ENCODE measurements at places on chromosomes 11 and 22. TPM values are rescaled to one million over a fixed set of nuclear protein-coding genes. Genes with fewer than 3 reads are reported as not detected.

The GSTT2B gene
- 8.4 TPM for polyA plus RNA-seq

The FOLR3 gene
- polyA plus RNA-seq, result not detected

The RFPL1 gene
- 6.3 TPM for polyA plus RNA-seq

The PHOX2A gene
- 1.7 TPM for polyA plus RNA-seq

The INPP5J gene
- 17.2 TPM for polyA plus RNA-seq

The KCNQ1OT1 gene
- 0.65 TPM for polyA plus RNA-seq

The SHISA8 gene
- 3.0 TPM for polyA plus RNA-seq

The CDKN1C gene
- polyA plus RNA-seq, result 56.2 TPM

The PLEKHB1 gene
- polyA plus RNA-seq, result 128 TPM

The MAPK8IP2 gene
- 104 TPM for polyA plus RNA-seq

The SORL1 gene
- polyA plus RNA-seq, result 31.8 TPM

- no peak for DNase-seq
Measured at GRCh38 chr11:45107029-45107428, 39.4 kb upstream of the PRDM11 start.

- DNase-seq, result no peak
Measured at GRCh38 chr11:118812485-118812884, 21.5 kb upstream of the DDX6 start.

DNA sequence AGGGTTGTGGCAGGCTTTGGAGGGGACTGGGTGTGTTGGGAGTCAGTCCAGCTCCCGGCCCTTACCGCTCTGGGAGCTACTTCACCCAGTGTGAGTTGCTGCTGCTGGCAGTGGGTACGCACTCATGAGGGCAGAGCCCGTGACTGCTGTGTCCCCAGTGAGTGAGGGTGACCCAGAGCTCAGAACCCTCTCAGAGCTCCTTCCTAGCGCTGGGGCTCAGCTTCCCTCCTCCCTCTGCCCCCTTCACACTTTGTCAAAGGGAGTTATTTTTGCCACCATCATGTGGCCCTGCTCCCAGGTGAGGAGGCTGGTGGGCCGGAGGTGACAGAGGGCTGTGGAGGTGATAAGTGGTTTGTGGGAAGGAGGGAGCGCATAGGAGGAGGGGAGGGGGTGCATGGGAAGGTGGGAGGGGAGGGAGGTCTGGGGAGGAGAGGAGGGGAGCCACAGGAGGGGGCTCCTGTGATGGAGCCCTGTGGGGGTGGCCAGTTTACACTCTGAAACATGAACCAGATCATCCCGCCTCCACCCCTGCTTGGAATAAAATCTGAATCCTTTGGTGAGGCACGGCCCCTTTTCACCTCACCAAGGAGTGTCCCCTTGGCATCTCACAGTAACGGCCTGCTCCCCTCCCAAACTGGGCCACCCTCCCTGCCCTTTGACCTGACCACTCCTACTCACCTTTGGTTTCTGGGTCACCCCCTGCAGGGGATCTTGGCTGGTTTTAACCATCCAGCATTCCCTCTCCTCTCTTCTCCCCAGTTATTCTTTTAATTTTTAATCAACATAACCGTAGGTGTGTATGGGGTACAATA, 9.9 kb downstream of the NDUFV1 start:
- DNase-seq, result no peak

DNA sequence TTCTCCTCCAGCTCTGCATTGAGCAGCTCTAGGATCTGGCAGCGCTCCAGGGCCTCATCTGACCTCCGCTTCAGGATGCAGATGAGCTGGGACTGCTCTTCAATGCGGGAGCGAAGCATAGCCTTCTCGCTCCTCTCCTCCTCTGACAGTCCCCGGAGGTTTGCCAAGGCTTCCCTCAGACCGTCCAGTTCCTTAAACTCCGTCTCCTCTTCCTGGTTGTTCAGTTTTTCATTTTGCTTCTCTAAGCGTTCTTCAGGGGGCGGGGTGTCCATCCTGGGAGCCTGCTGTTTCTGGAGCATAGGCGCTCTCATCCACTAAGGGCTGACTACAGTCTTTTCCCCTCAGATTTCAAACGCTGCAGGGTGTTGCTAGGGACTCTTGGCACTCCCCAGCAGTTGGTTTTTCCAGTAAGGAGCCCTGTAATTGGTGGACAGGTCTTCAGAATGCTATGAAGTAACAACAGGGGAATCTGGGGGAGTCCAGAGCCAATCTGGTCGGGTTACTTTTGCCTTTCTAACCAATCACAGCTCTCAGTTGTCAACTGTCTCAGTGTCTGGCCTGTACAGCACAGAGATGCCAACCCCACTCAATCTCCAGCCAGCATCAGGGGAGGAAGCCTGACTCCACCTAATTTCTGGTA, at the start of gene CCDC89:
Gene CCDC89 (minus strand): TSS at position 376 of the 640 bp plus-strand sequence. CDS start 65 bp downstream, at position 311.
- DNase-seq, result peak; percentile 68

DNA sequence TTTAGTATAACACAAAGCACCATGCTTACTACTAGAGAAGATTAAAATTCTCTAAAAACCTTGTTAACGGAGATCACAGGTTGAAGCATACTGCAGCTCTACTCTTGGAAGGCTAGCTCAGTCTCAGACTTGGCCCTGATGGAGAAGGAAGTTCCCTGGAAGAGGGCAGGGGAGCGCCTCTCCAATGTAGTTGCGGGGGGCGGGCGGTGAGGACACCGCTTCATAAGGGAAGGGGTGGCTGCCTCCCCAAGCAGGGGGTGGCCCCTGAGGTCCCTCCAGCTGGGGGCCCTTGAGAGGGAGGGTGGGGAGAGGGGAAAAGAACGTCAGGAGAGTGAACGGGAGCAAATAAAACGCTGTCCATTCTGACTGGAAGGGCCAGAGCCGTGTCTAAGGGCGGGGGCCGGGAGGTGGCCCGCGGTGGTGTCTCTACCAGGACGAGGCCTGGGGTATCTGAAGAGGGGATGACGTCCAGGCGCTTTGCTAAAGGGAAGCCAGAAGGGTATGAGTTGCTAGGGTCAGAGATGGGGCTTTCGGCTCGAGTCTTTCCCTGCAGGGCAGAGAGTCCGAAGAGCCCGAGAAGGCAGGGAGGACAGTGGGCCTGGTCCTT, 553 bp upstream of the USP47 start:
- peak; percentile 17 for DNase-seq

DNA sequence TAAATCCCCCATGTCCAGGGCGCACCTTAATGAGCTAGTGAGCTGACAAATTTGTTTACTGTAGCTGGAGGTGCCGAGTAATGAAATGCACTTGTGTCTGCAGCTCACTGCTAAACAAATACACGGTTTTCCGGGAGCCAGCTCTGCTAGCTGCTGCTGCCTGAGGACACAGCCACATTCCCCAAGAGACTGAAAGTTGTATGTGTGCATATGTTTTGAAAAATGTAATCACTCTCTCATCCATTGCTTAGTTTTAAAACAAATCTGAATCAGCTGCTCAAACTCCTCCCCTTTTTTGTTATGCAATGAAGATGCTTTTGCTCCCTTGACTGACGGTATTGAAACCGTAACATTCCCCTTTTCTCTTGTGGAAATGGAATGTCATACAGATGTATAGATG, 62.4 kb upstream of the NNMT start:
- DNase-seq, result no peak

- no peak for DNase-seq
Measured at GRCh38 chr11:68831124-68831523, 10.6 kb downstream of the CPT1A start.

DNA sequence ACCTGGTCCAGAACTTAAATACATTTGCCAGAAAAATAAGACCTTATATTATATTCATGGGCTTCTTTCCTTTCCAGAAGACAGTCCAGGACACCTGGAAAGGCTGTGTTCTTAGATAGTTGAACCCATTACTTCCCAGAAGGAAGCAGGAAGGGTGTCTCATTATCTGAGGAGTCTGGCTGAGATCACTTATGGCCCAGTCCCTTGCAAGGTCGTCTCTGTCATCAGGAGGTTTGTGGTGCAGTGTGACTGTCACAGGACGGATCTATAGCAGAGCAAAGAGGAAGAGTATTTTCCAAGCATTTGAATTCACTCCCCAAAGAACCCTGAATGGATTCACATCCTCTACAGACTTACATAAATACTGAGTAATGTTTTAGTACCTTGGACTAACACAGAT, 270.7 kb upstream of the MTNR1B start:
- DNase-seq, result no peak

GRCh38 chr22:29031227-29032011, 30.2 kb downstream of the C22orf31 start:
- no peak for DNase-seq

- DNase-seq, result no peak
Measured at GRCh38 chr22:30457981-30458380, 13.8 kb downstream of the SEC14L3 start.

GRCh38 chr22:45090497-45090910, 73.2 kb upstream of the NUP50 start:
- DNase-seq, result no peak

DNA sequence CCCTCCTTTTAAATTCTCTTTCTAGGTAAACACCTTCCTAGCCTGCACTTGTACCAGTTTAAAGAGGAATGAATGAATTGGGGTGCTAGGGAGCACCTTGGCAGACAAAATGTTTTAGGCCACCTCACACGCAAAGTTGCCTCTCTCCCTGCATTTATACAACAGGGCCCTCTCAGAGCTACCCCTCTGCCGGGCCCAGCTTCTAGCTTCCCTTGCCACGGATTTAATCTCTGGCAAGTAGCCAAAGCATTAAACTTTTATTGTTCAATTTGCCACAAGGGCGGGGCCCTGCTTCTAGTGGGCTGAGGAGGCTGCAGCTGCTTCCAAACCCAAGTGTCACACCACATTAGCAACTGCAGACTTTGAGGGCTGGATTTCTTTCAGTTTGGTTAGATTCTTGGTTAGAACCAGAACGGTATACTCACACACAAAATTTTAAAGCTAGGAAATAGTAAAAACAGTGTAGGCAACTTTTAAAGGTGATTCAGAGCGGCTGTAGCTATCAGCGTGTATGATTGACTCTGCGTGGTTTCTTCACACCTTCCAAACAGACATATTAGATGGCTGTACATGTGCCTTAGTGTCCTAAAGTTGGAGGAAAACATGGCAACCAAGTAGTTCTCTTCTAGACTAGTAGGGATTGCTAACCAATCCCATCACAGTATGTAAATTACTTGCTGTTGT, 6.5 kb downstream of the KREMEN1 start:
- DNase-seq, result no peak

- DNase-seq, result no peak
Measured at GRCh38 chr11:2591805-2592204, 108.0 kb downstream of the KCNQ1OT1 start.

GRCh38 chr11:32200136-32200847, 109.4 kb downstream of the RCN1 start:
- peak; percentile 86 for DNase-seq

DNA sequence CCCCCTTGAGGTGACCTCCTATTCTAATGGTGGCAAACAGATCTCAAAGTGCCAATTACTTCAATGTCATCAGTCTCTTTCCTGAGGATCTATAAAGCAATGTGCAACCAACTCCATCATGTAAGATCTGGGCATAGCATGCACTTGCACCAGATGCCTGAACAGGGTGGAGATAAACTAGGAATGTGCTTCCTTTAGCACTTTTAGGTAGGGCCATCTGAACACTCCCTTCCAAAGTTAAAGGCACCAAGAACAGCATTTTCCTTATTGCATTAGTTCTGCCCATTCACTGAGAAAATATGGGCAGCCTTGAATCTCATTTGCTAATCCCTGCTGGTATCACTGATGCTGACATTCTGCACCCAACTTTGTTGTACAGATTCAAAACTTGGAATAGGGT, 112.0 kb downstream of the SGSM3 start:
- no peak for DNase-seq

- peak; percentile 52 for DNase-seq
Measured at GRCh38 chr11:74255741-74256375, 55.6 kb downstream of the P4HA3 start.

GRCh38 chr11:93089474-93090102, 108.2 kb downstream of the SLC36A4 start:
- DNase-seq, result peak; percentile 39

DNA sequence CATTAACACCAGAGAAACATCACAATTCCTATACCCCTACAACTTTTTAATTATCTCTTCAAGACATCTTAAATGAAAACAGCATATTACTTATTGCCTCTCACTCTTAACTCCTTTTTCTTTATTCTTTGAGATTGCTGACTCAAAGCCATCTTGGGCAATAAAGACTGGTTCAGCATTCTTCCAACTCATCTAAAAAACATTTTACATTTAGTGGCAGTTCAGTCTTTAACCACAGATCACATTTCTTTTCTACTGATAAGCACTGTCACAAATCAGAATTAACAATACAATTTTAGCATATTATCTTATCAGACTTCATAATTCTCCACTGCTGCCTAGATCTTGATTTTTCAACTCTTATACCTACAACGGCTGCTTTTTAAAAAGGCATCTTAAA, 34.0 kb downstream of the SIK3 start:
- DNase-seq, result no peak

- DNase-seq, result no peak
Measured at GRCh38 chr22:48181263-48181955, 1419.0 kb downstream of the TBC1D22A start.

DNA sequence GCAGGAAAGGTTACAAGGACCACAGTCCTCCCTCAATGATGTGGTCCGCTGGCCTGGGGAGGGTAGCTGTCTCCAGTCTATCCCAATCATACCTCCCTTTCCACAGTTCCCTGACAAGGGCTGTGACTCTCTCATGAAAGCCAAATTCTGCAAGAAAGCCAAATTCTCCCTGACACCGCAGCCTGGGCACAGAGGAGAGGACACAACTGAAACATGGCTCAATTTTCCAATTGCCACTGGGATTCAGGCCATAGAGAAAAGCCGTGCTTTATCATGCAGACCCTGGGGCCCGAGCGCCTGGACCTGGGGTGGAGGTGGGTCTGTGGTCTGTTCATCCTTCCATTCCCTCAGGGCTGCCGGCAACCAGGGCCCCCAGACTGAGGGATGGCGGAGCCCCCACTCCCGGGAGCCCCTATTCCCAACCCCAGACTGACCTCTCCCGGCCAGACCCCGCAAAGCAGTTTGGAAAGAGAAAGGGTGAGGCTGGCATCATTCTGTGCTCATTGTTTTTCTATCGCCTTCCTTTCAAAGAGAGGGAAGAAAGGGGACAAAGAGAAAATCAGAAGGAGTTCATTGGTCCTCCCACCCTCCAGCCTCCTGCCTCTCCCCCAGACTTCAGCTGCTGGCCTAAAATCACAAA, 239.5 kb downstream of the BUD13 start:
- DNase-seq, result peak; percentile 38

- no peak for DNase-seq
Measured at GRCh38 chr11:60857378-60858232, 1.9 kb upstream of the PTGDR2 start.

- DNase-seq, result no peak
Measured at GRCh38 chr11:44344921-44345320, 35.0 kb upstream of the ALX4 start.

- no peak for DNase-seq
Measured at GRCh38 chr11:69353696-69354544, 60.0 kb downstream of the MYEOV start.

DNA sequence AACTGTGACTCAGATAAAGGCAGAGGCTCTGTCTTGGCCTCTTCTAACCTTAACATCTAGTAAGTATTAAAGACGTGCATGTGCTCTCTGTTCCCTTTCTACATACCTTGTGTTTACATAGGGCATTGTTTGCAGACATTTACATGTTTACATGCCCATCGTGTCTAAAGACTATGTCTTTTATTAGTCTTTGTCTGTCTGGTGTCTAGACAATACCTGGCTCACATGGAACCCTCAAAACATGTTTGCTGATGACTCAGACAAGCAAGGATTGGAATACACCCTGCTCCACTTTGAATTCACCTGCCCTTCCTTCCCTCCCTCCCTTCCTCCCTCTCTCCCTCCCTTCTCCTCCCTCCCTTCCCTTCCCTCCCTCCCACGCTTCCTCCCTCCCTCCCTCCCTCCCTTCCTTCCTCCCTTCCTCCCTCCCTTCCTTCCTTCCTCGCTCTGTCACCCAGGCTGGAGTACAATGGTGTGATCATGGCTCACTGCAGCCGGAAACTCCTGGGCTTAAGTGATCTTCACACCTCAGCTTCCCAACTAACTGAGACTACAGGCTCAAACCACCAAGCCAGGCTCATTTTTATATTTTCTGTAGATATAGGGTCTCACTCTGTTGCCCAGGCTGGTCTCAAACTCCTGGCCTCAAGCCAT, 23.7 kb upstream of the SORL1-AS1 start:
- DNase-seq, result no peak
